ENCODE measurements at places on chromosomes 16 and 17.

- peak; percentile 42 for DNase-seq
These were observed 26.0 kb downstream of the COPZ2 start for GRCh38 chr17:48011405-48012150.

GRCh38 chr16:3118204-3118790 is 5.9 kb downstream of the ZNF205 start:
- DNase-seq = no peak

- DNase-seq = no peak
These were observed 3.3 kb downstream of the TPSD1 start for GRCh38 chr16:1258906-1259759.

DNA sequence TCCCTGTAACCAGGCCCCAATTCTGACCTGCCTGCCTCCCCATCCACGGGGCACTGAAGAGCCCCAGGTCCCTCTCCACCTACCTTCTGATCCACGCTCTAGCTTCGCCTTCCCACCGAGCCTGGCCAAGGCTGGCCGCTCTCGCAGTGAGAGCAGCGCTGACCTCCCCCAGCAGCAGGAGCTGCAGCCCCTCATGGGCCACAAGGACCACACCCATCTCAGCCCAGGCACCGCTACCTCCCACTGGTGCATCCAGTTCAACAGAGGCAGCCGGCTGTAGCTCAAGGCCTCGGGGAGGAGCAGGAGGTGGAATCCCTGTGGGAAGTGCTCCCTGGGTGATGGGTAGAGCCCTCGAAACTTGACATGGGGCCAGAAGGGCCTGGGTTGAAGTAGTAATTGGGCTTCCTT is 8.4 kb upstream of the PLEKHG4 start:
- DNase-seq = no peak

DNA sequence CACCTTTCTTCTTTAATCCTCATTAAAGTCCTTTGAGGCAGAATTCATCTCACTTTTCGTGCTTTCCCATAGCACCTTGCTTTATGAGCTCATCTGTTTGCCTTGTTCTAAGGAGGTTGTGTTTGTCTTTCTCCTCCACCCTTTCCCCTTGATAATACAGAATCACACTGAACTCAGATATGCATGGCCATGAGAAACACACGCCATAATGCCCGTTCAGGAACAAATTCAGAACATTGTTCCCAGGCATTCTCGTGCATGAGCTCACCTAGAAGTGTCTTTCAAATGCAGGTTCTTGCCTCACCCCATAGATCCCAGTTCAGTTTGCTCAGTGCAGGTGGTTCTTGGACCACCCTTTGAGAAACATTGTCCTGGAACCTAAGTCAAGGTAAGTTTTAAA is 71.1 kb downstream of the TMEM114 start:
- DNase-seq = no peak

DNA sequence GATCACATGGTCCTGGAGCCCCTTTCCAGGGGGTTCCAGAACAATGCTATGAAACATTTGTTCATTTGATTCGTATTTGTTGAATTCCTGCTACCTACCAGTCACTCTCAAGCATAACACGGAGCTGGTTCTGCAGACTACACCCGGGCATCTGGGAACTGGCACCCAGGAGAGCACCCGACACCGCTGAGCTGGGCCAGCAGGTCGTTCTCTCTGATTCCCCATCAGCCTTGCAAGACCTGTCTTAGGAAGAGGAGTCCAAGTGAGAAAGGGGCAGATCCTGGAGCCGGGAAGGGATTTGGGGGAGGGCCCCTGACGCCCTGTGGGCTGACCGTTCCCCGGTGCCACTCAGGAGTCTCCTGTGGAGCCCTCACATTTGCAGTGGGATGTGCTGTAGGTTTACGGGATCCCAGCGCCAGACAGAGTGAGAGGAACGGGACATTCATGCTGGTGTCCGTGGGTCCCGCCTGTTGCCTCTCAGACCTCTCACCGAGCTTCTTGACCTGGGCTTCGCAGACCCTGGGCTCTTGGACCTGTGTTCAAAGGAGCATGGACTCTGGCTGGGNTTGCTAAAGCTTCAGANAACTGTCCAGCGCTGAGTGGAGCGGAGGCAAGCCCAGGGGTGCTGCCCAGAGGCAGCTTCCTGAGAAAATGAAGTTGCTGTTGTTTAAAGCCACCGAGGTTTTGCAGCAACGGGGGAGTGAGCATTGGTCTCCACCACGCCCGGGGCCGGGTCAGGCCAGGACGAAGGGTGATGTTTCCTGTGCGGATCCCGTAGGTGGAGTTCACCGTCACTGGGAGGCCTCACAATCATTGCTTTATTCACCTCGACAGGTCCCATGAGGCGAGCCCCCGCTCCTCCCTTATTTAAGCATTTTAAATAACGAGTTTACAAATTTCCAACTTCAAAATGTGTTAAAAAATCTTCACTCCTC is 49.2 kb downstream of the METRNL start:
- no peak for DNase-seq

DNA sequence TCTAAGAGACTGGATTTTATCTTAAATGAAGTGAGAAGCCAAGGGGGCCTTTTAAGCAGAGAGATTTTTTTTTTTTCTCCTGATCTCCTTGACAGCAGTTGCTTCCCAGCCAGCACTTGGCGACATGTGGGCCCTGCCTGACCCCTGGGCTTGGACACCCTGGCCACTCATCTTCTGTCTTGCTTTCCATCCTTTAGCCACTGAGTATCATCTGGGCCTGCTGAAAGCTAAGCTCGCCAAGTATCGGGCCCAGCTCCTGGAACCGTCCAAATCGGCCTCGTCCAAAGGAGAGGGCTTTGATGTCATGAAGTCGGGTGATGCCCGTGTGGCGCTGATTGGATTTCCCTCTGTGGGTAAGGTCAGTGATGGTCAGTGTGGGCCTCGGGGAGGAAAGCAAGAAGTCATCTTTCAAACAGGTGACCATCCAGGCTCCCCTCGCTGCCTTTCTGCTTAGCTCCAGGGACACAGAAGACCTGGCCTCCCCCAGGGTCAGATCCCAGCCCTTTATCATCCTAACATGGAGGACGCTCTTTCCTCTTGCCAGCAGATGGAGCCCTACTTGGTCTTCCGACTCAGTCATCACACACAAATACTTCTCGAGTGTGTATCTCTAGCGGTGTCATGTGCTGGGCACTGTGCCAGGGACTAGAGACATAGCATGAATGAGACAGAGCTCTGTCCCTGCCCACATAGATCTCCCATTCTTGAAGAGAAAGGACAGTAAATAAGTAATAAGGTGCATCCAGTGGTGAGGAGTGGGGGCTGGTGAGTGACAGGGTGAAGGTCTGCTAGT is 6.1 kb downstream of the DRG2 start:
- DNase-seq = peak; percentile 20

DNA sequence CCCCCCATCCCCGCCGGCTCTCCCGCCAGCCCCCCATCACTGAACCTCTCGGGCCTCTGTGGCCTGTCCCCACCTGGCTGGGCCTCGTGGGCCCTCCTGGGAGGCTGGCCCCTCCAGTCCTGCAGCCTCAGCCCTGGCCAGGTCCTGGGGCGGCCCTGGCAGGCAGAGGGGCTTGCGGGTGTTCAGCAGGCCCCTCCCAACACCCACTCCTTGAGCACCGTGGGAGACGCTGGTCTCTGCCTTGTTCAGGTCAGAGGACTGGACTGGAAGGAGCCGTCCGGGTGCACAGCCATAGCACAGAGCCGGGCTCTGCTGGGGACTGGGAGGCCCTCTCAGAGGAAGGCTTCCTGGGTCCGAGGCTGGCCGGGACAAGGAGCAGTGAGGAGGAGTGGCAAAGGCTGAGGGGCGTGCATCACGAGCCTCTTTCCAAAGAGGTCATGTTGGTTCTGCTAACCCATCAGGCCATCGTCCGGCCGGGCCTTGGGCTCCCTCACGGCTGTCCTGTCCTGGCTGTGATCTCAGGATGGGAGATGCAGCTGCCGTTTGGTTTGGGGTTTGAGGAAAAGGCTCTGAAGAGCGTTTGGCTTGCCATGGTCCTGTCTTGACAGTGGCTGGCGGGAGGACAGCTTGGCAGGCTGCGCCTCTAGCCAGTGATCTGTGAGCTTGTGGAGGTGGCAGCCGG is 6.3 kb upstream of the PABPN1L start:
- no peak for DNase-seq
